SK-N-MC (cell line): ENCODE measurements at places on chromosomes 7 and 10.

- DNase-seq: no peak
Measured at GRCh38 chr10:110710621-110711020, 66.5 kb downstream of the RBM20 start.

- no peak for DNase-seq
Measured at GRCh38 chr7:81181066-81181465, 262.2 kb upstream of the SEMA3C start.

- DNase-seq: peak; percentile 18
Measured at GRCh38 chr7:19958309-19958896, 185.0 kb upstream of the TMEM196 start.

DNA sequence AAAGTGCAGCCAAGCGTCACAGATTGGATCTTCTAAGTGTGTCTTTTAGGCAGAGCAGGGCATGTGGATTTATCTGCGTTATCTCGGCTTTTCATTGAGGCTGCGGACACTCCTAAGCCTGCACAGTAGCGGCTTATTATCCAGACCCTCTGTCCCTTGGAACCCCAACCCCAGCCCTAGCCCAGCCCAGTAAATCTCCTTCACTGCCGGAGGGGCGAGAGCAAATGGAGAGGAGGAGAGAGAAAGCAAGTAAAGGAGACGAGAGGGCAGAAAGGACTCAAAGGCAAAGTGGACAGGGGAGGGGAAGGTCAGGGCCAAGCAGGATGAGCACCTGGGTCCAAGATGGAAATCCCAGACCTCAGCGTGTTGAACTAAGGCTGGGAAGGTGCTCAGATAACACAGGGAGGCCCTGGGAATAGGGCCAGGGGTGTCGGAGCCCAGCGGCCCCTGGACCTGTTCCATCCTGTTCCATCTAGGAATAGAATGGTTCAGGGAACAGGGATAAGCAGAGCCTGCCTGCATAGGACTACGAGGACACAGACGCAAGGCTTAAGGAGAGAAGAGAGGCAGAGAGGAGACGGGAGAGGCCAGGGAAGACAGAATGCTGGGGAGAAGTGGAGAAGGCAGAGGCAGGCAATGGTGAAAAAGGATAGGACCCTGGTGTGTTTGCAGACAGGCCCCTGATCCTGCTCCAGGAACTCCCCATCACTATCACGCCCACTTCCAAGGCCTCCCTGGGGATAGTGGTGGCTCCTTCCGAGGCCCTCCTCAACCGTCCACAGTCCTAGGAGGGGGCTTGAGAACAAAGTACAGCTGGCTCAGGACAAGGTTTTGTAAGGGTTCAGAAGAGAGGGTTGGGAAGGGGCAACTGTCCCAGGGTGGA is 99.6 kb downstream of the CHST15 start:
- DNase-seq: no peak

DNA sequence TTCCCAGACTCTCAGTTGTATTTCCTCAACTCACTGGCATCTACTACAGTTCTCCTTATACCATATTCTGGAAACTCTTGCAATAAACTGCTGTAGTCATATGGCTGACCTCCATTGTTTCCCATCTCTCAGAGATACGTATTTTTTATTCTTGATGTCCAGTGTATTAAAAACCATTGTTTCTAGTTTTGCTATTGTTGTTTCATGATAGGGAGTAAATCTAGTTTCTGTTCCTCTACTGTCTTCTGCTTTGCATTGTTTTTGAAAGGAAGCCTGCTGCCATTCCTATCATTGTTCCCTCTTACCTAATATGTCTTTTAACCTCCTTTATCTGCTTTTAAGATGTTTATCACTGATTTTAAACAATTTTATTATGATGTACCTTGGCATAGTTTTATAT is 255.0 kb downstream of the ADK start:
- DNase-seq: no peak

DNA sequence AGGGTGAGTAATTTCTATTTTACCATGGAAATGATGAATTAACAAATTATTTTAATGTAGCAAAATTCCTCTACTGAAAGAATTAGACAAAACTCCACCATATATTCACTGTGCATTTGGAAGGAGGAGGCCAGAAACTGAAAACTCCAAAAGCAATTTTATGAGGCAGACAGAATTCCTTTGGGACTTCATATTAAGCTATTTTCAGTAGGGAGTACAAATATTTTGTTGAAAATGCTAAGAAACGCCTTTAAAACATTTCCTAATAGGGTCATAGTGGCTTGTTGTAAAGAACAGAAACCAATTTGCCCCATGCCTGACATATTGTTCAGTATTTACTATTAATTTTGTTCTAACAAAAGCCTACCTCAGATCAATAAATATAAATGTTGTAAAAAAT is 117.8 kb downstream of the TES start:
- no peak for DNase-seq

DNA sequence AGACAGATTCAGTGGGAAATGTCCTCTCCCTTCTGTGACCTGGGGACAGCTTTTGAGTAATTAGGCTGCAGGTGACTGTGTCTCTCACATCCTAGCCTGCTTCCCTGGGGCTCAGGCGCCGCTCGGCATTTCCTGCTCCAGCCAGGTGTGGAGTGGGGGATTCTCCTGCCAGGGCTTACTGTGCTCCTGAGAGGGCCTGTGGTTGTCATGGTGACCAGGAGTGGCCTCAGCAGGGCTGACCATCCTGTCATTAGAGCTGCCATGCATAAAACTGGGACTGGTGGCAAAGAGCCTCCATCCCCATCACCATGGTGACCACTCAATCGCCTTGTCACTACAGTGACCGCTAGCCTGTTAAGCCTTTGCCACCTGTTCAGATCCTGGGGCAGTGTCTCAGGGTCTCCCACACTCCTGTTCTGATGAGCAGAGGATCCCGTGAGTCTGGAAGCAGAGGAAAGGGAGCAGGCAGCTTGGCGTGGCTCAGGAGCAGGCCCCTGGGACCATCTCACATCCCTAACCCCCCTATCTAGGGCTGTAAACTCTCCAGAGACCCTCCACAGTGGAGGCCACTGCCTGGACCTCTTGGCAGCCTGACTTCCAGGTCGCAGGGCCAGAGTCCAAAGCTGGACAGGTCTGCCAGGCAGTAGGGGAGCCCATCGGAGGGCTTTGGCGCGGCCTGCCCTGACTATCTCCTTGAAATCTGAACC is at the start of gene GCK:
Gene GCK, minus strand, starts transcription at position 154 of the 707 bp plus-strand sequence. CDS start 486 bp downstream, outside the sequence.
- no peak for DNase-seq

GRCh38 chr10:131850383-131850870 is 50.4 kb upstream of the PPP2R2D start:
- no peak for DNase-seq

DNA sequence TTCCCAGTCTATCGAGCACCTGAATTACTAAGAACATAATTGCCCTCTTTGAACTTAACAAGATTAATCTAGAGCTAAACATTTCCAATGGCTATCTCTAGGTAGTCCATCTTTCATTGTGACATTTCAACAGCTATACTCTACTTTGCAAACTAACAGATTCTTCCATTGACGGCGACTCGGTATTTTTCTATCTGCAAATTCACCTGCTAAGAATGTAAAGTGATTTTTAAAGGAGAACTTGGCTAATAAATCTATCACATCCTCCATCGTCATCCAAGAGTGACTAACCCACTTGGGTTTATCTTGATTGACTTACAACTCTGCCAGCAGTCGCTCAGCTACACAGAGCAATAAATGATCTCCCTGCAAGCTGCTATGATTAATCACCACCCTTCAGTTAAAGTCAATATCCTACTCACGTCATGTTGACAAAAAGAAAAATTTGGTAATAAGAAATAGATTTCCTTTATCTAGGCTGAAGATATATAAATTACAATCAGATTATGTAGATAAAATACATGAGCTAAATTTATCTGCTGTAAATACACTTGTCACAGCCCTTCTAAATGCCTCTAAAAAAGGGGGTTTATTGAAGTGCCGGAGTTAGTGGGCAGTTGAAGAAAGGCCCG is 99.5 kb downstream of the SFMBT2 start:
- no peak for DNase-seq

GRCh38 chr10:30186371-30186875 is 127.0 kb upstream of the JCAD start:
- DNase-seq: no peak

DNA sequence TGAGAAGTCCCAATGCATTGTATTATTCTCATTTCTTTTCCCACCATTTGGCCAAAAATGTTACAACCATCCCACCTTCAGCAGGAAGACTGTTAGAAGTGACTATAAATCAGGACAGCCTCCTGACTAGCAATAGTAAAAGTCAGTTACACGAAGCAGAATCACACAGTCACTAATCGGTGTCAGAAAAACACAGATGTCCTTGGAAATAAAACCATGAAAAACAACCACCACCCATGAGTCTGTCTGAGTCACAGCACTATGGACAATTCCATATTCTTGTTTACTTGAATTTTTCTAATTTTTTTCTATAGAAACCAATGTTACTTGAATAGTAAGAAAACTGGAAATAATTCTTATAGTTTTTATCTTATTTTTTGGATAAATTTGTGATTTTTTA is 81.9 kb upstream of the FRMD4A start:
- no peak for DNase-seq

- no peak for DNase-seq
Measured at GRCh38 chr7:136857573-136857972, 10.9 kb upstream of the CHRM2 start.

DNA sequence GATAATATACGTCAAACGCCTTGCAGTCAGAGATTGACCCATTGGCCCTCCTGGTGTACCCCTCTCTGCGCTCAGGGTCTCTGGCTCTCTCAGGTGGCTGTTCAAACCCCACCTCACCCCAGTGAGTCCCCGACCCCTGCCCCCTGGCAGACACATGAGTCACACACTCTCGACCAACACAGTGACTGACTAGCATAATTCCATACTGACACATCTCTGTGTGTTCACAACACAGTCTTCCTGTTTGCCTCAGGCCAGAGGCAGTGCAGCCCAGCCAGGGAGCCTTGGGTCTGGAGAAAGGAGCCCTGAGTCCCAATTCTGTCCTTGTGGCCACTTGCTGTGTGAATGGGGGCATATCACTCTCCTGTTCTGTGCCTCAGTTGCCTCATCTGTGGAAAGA is 40.1 kb downstream of the PALD1 start:
- no peak for DNase-seq

GRCh38 chr7:40015790-40016296 is 65.8 kb downstream of the CDK13 start:
- peak; percentile 22 for DNase-seq

- DNase-seq: no peak
Measured at GRCh38 chr10:18279173-18279572, 138.9 kb downstream of the CACNB2 start.

GRCh38 chr10:90787393-90788198 is 70.2 kb downstream of the HTR7 start:
- no peak for DNase-seq

- DNase-seq: no peak
Measured at GRCh38 chr7:27459021-27459730, 203.5 kb downstream of the HIBADH start.

GRCh38 chr10:92064506-92064905 is 140.9 kb downstream of the BTAF1 start:
- DNase-seq: no peak

DNA sequence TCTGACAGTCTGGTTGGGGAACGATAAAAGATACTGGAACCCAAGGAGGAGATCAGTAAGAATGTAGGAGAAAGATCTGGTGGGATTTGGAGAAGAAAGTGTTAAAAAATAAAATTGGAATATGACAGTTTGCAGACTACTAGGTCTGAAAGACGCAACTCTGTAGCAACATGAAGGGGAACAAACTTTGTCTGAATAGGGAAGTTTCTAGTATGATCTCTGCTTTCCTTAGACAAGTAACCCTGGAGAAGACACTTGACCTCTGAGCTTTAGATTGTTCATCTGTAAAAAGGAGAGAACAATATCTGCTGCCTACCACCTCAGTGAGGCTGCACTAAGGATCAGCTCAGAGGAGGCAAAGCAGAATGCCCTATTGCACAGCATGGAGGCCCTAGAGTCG is 3.0 kb upstream of the PRSS1 start:
- no peak for DNase-seq

DNA sequence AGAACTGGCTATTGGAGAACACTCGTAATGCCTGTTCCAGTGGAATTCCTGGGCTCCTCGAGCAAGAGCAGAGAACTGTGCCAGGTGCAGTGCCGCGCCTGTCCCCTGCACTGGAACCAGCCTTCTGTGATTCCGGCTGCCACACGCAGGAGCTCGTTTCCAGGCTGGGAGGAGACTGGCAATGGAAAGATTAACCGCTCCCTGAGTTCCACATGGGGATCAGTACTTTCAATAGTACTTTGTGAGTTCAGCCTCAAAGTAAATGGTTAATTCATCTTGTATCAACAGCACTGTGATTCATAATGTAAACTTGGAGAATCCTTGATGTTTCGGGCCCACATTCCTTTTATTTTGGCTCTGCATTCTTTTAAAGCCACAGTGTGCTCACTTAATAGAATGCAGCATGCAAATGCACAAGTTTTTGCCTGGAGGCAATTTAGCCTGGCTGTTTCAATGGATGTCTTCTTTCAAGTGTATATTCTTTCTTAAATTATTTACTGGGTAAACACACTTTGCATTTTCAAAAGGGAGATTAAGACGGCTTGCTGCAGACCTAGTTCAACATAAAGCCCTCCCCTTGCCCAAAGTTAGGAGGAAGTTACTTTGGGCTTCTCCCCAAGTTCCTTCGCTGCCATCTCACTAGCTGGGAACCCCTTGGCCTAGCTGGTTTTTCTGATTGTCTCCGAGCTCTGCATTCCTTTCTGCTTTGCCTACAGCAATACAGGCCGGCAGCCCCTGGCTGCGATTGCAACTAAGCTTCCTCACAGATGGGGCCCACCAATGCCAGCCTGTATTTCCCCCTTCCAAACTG is 138.1 kb upstream of the TCF7L2 start:
- DNase-seq: peak; percentile 94

- DNase-seq: no peak
Measured at GRCh38 chr7:47839381-47839780, 108.9 kb downstream of the PKD1L1 start.

- no peak for DNase-seq
Measured at GRCh38 chr7:151244841-151245346, 3.6 kb downstream of the SMARCD3 start.

- DNase-seq: no peak
Measured at GRCh38 chr10:102230861-102231356, 4.8 kb downstream of the ELOVL3 start.

DNA sequence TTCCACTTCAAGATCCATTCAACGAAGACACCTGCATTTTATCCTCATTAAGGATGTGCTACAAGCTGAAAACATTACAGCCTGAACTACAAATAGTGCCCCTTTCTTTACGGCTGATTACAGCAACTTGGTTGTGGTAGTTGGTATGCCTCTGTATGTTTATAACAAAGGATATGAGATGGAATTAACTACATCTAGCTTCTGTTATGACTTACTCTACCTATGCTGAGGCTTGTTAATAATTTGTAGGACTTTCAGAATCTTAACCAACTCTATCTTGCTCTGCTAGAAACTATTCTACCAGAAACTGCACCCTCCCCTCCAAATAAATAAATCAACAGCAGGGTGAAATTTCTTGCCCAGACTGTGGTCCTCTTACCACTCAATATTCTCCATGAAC is 448.1 kb downstream of the GRM8 start:
- DNase-seq: no peak

- DNase-seq: no peak
Measured at GRCh38 chr10:100736809-100737354, 8.5 kb upstream of the PAX2 start.
